Stimulated activated CD4-positive, alpha-beta T cell treated with anti-CD3 and anti-CD28 coated beads, Interleukin-12 subunit alpha, Interleukin-12 subunit beta, amount 100 ng/mL, for 48 hours (primary cell): ENCODE measurements at places on chromosomes 12 and 14.
A peak's percentile ranks its signal among the peaks of the same experiment; 100 is the strongest.

DNA sequence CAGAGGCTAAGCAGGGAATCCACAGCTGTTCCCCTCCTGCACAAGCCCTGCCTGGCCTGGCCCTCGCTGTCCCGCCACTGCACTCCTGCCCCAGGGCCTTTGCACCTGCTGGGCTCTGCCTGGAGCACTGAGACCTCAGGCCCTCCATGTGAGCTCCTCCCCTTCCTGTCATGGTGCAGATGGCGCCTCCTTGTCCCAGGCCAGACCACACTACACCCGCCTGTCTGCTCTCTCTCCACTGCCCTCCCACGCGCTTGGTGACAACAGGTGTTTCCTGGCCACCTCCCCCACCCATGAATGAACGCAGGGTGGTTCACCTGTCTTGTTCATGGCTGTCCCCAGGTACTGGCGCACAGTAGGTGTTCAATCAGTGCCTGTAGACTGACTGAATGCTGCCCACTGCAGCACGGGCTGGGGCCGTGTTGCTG is 82.9 kb downstream of the NCOR2 start:
- DNase-seq: no peak

DNA sequence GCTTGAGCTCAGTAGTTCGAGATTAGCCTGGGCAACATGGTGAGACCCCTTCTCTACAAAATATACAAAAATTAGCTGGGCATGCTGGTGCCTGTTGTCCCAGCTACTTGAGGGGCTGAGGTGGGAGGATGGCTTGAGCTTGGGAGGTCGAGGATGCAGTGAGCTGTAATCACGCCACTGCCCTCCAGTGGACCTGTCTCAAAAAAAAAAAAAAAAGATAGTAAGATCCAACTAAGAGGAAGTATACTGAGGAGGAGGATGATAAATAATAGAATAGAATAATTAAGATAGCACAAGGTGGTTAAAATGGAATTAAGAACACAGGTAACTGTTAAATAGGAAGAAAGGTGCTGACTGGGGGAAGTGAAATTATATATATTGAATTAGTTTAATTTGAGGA is 37.0 kb upstream of the BAZ1A start:
- no peak for DNase-seq

DNA sequence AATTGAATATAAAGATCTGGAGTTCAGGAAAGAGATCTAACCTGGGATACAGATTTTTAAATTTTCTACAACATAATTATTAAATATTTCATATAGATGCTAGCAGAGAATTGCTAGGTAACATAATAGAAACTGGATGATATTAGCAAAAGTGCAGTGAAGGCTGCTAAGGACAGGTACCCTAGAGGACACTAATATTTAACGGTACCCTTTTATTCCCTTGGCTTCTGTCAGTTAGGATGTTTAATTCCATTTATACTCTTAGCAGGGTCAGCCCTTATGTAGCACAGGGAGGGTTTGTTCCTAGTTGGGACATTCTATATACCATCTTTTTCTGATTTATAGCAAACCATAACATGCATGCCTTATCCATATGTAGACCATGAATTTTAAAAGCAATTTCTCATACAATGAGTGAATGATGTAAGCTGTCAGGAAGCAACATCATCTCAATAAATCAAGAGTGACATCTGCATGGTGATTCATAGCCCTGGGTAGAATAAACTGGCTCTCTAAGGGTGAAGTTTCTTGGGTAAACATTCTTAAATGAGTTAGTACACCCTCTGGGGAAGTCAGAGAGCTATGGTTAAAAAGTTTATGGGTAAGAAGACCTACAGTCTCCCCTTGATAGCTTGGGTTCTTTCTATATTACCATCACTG is 404.4 kb upstream of the MGAT4C start:
- DNase-seq: no peak

GRCh38 chr14:33917661-33918060 is 33.2 kb downstream of the EGLN3 start:
- no peak for DNase-seq

- peak; percentile 68 for DNase-seq
These were observed at the start of gene RARG for GRCh38 chr12:53231921-53232645. TSS of gene RARG (minus strand) at chr12:53232209. CDS start at chr12:53227545, 4,664 bp downstream.

GRCh38 chr12:10289005-10289754 is 18.5 kb upstream of the KLRD1 start:
- no peak for DNase-seq

DNA sequence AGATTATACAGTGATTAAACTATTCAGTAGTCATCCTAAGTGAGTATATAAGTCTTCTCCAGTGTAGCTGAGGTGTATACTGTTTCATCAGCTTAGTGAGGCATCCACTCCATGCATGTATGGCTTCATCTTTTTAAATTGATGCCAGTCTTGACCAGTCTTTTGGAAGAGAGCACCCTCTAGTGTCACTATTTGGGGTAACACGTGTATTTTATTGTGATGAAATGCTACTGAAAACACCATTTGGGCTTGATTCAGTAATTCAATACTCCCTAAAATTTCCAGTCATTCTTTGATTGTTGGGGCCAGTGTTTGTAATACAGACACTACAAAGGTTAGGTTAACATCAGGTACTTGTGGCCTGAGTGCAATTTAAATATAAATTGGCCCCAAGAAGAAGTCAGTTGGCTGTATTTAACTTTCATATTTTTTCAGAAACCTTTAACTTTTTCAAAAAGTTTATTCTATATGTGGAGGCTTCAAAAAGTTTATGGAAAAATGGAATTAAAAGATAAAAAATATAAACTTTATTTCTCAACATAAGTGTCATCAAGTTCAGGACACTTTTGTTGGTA is 35.3 kb downstream of the MIPOL1 start:
- DNase-seq: peak; percentile 19

- DNase-seq: no peak
These were observed 279.3 kb upstream of the FLRT2 start for GRCh38 chr14:85250414-85251189.

GRCh38 chr12:51214895-51215294 is 3.0 kb downstream of the POU6F1 start:
- no peak for DNase-seq

DNA sequence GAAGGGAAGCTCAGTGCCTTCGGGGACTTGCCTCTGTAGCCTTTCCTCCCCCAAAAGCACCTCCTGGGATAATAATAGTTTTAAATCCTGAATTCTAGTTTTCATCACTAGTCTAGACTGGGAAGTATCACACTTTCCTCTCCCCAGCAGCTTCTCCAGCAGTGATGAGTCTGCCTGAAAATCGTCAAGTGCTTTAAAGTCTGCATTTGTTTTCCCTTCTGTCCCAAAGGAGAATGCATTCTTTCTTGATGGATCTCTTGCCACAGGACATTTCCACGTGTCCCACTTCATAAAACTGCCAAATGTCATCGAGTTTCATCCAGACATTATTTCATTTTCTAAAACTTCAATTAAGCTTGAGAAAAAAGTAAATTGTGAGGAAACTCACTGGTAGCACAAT is 15.0 kb downstream of the CSRP2 start:
- DNase-seq: no peak

DNA sequence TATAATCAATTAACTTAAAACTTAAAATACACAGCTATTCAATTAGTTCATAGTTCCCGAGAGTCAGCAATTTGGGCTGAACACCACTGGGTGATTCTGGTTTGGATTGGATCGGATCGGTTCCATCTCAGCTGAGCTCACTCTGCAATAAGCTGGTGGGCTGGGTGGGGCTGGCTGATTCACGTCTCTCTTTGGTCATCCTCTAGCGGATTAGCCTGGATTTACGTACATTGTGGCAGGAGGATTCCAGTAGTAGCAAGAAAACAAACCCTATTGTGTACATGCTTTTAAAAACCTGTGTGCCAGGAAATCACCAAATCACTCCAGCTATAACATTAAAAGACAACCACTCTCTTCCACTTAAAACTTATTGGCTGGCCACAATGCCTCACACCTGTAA is 3.2 kb upstream of the CLEC4C start:
- no peak for DNase-seq

GRCh38 chr12:49664591-49665239 is 41.4 kb downstream of the PRPF40B start:
- no peak for DNase-seq

GRCh38 chr12:88420457-88420856 is 159.8 kb downstream of the KITLG start:
- no peak for DNase-seq

- no peak for DNase-seq
These were observed 40.1 kb upstream of the DUSP6 start for GRCh38 chr12:89392391-89392790.

GRCh38 chr12:80262346-80262745 is 163.0 kb downstream of the OTOGL start:
- no peak for DNase-seq

DNA sequence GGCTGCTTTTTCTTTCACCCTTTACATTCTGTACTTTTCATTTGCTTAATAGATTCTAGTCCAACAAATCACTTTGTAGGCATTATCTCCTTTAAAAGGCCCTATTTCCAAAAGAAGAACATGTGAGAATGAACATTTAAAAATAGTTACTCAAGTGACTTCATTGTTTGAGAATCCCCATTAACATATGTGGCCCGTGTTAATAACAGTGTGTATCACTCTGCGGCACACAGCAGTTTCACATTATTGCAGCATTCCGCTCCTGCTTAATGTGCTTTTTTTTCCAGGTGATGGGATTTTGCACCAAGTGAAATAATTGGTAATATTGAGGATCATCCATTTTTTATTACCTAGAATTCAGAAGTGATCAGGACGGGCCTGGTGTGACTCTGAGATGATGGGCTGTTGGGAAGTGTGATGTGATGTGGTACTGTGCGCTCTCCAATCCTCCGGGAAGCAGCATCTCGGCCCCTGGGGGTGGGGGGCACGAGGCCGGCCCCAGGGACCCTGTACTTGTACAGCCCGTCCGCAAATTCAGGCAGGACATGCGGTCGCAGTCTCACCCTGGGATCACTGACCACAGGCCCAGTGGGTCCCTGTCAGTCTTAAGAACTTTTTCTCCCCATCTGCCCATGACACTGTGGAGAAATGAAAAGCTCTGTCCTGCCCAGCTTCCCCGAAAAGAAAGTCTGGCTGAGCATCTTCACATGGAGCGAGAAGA is 32.9 kb downstream of the SLC15A4 start:
- no peak for DNase-seq

DNA sequence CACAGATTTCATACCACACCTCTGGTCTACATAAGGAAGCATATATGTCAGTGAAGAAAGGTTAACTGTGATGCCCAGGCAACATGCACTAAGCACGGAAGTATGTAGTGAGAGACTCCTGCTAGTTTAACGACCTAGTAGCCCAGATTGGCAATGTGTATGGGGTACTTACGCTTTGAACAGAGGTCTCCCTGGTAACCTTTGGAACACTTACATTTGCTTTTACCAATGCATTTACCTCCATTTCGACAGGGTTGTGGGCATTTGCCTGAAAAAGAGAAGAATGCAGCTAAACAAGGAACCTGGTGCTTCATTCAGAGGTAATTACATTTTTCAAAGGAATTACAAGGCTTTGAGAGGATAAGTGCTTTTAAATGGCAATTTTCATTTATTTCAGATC is 65.2 kb downstream of the WIF1 start:
- DNase-seq: no peak
